Stimulated activated CD4-positive, alpha-beta T cell treated with anti-CD3 and anti-CD28 coated beads, TNF-alpha, amount 100 ng/mL, for 48 hours (primary cell): ENCODE measurements at places on chromosomes 5 and 9.

GRCh38 chr5:129601576-129601975, 141.5 kb downstream of the ADAMTS19 start:
- no peak for DNase-seq

- DNase-seq = no peak
Observed at GRCh38 chr9:111559000-111559610, 34.1 kb downstream of the ZNF483 start.

- no peak for DNase-seq
Observed at GRCh38 chr9:87862536-87863268, 20.0 kb upstream of the SPATA31E1 start.

DNA sequence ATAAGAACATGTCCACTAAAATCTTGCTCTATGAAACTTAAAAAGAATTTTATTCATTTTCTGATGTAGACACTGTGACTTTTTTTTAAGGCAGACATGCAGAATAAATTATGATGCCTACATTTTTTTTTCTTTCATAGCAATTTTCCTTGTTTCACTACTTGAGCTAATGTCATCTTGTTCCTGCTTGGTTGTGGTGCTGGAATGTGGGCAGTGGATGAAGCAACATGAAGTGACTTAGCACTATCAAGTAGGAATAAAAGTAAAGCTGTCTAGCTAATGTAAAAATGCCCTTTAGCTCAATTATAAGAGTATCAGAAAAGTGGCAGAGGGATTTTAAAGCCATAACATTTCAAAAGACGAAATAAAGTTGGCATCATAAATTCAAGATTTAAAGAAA, 191.0 kb downstream of the ADAMTS6 start:
- DNase-seq = no peak

GRCh38 chr9:135156525-135157510, 69.3 kb downstream of the OLFM1 start:
- no peak for DNase-seq

DNA sequence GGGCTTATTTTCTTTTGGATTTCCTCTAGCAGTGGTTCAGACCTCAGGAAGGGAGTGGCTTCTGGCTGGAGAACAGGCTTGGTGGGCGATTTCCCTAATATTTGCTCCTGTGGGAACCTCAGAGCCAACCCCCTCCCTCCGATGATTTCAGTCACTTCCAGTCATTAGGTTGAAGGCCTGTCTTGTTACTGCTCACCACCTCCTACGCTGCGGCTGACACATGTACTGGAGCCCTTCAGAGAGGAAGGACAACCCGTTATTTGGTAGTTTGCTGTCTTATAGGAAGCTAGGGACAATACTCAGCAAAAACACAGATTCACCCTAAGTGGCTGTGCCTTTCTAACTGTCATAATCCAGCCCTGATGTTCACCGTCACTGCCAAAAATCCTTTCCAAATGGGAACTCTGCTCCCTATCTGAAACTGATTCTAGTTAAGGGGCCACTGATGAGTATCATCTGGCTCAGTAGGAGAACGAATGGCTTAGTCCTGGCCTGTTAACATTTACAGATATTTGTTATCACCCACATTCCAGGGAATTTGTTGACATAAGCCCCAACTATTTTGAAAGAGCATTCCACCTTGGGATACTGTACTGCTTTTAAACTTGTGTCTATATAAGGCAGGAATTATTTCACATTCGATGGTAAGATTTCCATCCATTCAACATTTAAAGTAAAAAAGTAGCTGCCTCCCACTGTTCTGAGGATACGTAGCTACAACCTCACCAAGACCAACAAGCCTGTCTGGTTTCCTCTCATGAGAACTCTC, 29.3 kb upstream of the ANKH start:
- DNase-seq = no peak

DNA sequence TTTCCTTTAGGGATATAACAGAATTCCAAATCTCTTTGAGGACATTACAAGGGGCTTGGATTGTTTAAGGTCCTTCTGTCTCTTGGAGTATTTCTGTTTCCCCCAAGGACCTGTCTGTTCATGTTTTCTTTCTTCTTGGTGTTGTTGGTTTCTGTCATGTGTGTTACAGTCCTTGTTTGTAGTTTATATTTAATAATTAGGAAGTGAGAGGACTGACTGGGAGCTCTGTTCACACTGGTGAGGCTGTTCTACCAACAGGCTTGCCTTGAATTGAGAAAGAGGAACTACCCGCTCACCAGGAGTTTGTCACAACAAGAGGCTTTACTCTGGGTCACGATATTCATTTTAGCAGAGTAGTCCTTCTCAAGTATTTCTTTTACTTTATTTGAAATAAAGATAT, 119.2 kb upstream of the SV2C start:
- DNase-seq = no peak

DNA sequence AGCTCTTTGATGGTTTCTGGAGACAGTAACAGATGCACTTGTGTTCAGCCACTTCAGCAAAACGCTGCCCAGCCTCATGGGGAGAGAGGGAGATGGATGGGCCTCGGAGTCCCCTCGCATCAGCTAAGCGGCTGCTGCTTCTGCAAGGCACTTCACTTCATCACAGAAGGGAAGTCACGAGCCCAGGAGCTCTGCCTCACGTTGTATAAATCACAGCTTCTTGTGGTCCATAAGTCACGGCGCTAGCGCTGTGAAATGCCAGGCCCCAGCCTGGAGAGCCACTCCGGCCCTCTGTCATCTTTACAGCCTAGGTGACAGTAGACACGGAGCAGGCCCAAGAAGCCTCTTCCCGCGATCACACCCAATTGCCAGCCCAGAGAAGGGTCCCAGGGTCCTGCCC, 23.4 kb downstream of the DBH start:
- no peak for DNase-seq

DNA sequence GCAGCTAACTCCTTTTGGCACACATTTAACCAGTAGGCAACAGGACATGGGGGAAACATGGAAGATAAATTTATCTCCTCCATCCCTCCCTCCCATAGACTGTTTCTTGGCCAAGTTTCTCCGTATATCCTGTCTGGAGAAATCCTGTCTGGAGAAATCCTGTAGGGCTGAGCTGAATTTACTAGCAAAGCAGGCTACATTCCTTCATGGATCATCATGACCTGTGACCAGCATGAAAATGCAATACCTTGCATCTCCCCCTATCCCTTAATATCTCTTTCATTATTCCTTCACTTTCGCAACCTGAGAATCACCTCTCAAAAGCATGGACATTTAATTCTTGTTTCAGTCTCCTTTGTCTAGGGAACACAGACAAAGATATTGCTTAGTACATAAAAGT, 379.1 kb downstream of the PSAT1 start:
- no peak for DNase-seq

DNA sequence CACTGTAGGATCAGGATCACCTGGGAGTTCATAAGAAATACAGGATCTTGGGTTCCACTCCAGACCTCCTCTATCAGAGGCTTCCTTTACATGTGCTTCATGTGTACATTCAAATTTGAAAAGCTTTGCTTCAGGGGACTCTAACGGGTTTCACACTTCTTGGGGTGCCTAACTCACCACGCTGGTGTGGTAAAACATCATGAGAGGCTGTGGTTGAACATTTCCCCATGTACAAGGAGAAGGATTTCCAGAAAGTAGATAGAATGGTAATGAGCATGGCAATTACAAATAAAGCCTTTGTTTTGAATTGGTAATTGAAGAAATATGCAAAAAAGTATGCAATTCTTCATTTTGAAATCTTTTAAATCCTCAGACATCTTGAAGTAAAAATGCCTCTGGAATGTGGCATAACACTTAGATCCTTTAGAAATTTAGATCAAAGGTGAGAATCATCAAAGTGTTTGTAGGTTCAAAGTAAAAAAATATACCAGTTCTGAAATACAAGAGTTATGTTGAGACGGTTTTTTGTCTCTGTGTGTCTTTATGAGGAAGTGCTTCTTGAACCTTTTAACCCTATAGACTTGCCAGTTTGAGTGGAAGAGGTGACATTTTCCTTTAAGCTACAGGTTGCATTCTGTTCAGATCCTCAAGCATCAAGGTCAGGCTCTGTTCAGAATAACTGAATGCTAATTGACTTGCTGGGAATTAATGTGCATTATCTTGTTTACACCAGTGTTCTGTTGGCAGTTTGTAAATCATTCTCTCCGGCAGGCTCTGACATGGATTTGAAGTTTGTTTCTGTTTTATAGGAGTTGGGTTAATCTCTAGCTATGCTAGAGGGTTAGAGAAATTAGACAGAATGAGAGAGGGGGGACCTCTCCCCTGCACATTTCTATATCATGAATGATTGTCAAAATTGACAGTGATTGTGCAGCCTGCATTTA, 415.3 kb downstream of the MAN2A1 start:
- no peak for DNase-seq

DNA sequence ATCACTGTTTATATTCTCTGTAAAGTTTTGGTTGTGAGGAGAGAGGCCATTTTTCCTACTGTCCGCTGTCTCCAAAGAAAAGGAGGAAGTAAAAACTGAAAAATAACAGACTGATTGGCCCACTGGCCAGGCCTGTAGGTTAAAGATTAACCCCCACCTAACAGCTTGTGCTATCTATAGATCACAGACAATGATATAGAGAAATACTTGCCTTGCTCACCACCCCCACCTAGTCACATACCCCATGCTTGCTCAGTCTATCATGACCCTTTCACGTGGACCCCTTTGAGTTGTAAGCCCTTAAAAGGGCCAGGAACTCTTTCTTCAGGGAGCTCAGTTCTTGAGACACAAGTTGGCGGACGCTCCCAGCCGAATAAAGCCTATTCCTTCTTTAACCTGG, 357.4 kb downstream of the PRDM9 start:
- no peak for DNase-seq

DNA sequence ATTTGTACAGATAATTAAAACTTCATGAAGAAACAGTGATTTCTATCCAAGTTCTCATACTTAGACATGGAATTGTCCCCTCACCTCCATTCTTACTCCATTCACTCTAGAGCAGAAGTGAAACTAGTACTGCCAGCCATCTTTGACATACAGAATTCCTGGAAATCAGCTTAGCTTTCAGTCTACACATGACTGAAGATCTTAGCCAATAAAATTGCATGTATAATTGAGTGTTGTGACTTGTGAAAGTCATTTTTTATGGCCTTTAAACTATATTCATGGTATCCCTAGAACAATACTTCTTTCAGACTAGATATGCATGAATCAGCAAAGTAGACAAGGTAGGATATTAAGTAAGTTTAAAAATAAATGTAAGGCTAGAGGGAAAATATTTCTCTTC, 705.2 kb upstream of the ZNF608 start:
- no peak for DNase-seq

GRCh38 chr9:100098046-100098886, 534 bp downstream of the ERP44 start:
- no peak for DNase-seq

- no peak for DNase-seq
Observed at GRCh38 chr9:93684806-93685543, 108.6 kb downstream of the PHF2 start.

- no peak for DNase-seq
Observed at GRCh38 chr5:175275097-175275496, 168.9 kb downstream of the DRD1 start.

DNA sequence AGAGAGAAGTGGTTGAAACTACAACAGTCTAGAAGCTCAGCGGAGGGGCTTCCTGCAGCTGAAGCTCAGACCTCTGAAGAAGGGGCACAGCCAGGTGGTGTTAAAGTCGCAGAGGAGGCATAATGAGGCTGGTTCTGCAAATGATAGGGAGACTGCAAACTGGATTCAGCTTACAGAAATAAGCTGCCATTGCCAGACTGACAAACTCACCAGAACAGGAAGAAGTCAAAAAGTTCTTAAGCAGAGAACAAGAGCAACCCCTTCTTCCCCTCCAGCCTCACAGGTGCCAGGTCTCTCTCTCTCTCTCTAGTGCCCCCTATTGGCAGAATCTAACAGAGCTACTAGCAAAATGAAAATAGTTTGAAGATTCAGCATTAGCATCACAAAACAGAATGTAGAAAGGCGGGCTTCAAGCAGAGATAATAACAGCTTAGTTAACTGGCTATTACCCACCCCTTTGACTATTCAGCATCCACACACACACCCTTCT, 76.7 kb downstream of the GRAMD2B start:
- DNase-seq = no peak

GRCh38 chr5:61831736-61832135, 474.3 kb upstream of the KIF2A start:
- DNase-seq = no peak

DNA sequence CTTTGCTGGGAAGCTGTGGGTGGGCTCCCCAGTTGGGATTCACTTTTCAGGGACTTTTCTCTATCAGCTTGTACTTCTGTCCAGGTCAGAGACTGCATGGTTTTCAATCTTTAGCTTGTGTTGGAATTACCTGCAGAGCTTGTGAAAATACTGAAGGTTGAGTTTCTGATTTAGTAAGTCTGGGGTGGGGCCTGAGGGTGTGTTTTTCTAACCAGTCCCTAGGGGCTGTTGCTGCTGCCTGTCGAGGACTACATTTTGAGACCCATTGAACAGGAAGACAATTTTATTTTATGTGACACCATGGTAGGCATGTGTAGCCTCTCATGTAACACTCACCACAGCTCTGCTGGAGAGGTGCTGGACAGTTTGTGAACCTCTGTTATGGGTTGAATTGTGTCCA, 14.7 kb upstream of the MLANA start:
- no peak for DNase-seq

- no peak for DNase-seq
Observed at GRCh38 chr5:155309021-155309746, 295.6 kb downstream of the KIF4B start.

GRCh38 chr5:31850981-31851689, 212.2 kb downstream of the PDZD2 start:
- DNase-seq = no peak

GRCh38 chr5:36820900-36821299, 55.7 kb upstream of the NIPBL start:
- DNase-seq = no peak

DNA sequence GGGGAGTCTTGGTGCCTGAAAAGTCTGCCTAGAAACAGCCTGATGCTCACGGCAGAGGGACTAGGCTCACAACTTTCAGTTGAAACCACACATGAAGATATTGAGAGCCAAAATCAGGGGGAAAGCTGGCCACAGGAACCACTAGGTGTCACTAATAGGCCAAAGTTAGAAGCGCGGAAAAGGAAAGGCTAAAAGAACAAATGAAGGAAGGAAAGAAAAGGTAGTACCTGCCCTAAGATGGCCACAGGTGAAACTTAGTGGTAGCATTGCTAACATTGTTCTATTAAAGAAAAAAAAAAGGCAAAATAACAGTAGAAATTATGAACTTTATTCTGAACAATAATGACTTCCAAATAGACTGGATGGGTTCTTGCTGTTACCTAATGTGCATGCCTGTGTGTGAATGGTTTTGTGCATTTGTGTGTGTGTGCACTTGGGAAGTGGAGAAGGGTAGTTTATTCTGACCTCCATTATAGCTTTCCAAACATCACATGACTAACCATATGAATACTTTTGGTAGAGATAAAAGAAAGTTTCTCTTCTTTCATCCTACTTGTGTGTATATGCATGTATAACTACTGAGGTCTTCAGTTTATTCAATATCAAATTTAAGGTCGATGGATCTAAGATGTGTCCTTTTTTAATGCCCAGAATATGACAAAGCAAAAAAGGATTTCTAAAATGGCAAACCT, 2.1 kb upstream of the RFESD start:
- no peak for DNase-seq

DNA sequence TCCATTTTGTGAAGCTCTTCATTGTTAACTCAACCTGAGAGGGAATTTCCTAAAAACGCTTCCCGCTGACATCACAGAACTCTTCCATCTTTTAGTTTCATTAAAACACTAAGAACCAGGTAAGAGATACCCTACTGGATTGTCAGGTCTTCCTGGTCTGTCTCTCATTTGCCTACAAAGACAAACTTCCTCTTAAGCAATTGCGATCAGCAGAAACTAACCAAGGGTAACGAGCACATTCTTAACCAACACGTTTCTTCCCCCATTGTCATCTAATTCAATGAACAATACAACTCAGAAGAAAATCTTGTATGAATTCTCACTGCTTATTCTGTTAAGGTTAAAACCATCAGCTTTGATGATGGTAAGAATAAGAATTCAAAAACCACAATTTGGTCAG, 6.6 kb downstream of the FBXW11 start:
- no peak for DNase-seq
